ENCODE measurements at places on chromosomes 6 and 20. TPM values are rescaled to one million over a fixed set of nuclear protein-coding genes. Genes with fewer than 3 reads are reported as not detected.

Gene ULBP2
- total RNA-seq: 3.7 TPM

Gene CPXM1
- total RNA-seq: 0.23 TPM

Gene TSPO2
- total RNA-seq: not detected

Gene HLA-DOB
- 6.6 TPM for total RNA-seq

DNA sequence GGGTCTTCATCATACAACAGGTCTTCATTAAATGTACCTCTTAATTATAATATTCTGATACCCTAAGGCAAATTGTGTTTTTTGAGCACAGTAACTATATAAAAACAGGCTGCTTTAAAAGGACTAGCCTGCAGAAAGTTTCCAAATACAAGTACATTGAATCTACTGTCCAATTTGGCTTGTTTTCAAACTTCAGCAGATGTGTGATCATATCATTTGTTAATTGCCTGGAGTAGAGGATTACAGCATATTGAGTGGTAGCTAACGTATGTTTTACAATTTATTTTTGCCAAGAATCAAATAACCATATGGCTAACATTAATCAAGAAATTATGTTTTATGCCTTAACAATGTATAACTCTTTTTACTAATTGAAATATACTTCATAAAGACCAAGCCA lies 12.6 kb downstream of the TINAG start:
- H3K27ac ChIP-seq: no peak overlapping the region
- H3K4me1 ChIP-seq: no peaks in the 10 kb centered on the region
- H3K4me3 ChIP-seq: no peak overlapping the region
- H3K36me3 ChIP-seq: no peaks in the 10 kb centered on the region
- no peaks in the 10 kb centered on the region for H3K27me3 ChIP-seq
- DNase-seq: no peak

DNA sequence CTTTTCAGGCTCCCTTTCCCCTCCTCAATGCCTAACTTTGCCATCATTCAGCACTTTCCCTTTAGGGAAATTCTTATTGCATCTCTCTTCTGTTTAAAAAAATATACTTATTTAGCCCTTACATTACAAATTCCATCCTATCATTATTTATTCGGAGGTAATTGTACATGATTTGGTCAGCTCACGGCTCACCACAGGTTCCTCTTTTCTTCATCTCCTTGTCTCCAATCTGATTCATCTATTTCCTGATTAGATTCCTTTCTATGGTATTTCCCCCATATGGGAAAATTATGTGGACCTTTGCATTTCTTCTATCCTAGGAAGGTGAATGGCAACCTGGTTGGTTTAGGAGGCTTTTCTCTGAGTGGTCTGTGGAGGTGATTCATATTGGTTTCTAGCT lies 12.9 kb upstream of the EMILIN3 start:
- peaks cover 12% of the 10 kb centered on the region for H3K4me1 ChIP-seq
- no peak for DNase-seq
- H3K36me3 ChIP-seq: peaks cover 3% of the 10 kb centered on the region
- no peak overlapping the region for H3K4me3 ChIP-seq
- H3K27ac ChIP-seq: no peak overlapping the region
